Kidney epithelial cell (primary cell): ENCODE measurements at places on chromosomes 1 and 21. TPM values are rescaled to one million over a fixed set of nuclear protein-coding genes. Genes with fewer than 3 reads are reported as not detected.

ATXN7L2 gene
- 6.7 and 8.3 TPM in 2 replicates for total RNA-seq

RNPC3 gene
- total RNA-seq = 6.4 and 8.8 TPM in 2 replicates

IL23R gene
- total RNA-seq = not detected in 2 replicates

PRDX1 gene
- 242 and 298 TPM in 2 replicates for total RNA-seq

ZNF593OS gene
- total RNA-seq = not detected in 2 replicates

ERVH48-1 gene
- total RNA-seq = not detected in 2 replicates

GJB3 gene
- total RNA-seq = 29.7 and 30.0 TPM in 2 replicates

NBPF6 gene
- not detected in 2 replicates for total RNA-seq
